ENCODE measurements at places on chromosomes 7 and 10. TPM values are rescaled to one million over a fixed set of nuclear protein-coding genes. Genes with fewer than 3 reads are reported as not detected.
A peak's percentile ranks its signal among the peaks of the same experiment; 100 is the strongest.

GRCh38 chr10:115762029-115762428 is 511.0 kb downstream of the GFRA1 start:
- no peak for DNase-seq

GRCh38 chr7:139944248-139944647 is 115.2 kb downstream of the TBXAS1 start:
- no peak for DNase-seq

CEP55 gene
- total RNA-seq = 1.1 TPM

GRCh38 chr10:43292755-43293676 is 26.2 kb upstream of the RASGEF1A start:
- peak; percentile 81 for DNase-seq

- peak; percentile 68 for DNase-seq
Measured at GRCh38 chr7:85023066-85023712, 163.7 kb downstream of the SEMA3D start.

GRCh38 chr10:111347386-111348013 is 270.7 kb downstream of the ADRA2A start:
- DNase-seq = no peak

GRCh38 chr7:99218406-99219184 is 10.7 kb upstream of the KPNA7 start:
- no peak for DNase-seq

- DNase-seq = no peak
Measured at GRCh38 chr7:7554021-7554432, 12.7 kb upstream of the MIOS start.

GPR141 gene
- not detected for total RNA-seq

DNA sequence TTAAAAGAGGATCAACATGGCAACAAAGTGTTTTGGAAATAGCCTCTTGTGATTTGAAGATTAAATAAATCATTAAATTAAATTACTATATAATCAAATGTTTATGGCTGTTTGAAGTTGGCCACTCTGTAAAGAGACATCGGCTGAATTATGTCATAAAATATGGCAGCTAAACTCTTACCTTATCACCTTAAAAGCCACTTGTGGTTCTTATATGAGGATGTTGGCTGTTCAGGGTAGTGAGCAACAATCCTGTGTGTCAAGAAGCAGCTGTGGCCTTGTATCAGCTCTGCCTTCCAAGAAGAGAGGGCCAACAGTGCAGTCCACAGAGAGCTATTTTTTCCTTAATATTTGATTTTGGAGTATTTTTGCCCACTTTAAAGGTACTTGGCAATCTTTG is 113.4 kb upstream of the CDK6 start:
- no peak for DNase-seq

CCL24 gene
- total RNA-seq = 25.4 TPM

GRCh38 chr7:132251327-132251659 is 325.0 kb downstream of the PLXNA4 start:
- DNase-seq = peak; percentile 76

GRCh38 chr7:22001345-22002004 is 55.8 kb upstream of the CDCA7L start:
- no peak for DNase-seq

DNA sequence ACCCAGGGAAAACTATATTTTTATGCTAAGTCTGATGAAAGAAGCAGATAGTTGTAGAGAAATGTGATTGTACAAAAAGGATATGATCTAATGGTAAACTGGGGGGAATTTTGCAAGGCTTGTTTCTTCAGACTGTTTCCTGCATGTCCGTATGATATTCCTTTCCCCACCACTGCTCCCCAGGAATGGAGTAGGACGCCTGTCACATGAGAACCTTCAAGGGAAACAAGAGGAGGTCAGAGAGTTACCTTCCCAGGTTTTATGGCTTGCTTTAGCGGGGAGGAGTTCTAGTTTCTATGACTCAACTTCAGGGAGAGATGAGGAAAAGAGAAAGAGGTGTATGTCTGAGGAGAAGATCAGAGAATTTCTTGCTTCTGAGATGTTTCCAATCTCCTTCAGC is 16.4 kb upstream of the ITPRID1 start:
- DNase-seq = no peak

- DNase-seq = no peak
Measured at GRCh38 chr10:49393301-49393700, 2.6 kb downstream of the DRGX start.
